ENCODE measurements at places on chromosomes 7 and 10. TPM values are rescaled to one million over a fixed set of nuclear protein-coding genes. Genes with fewer than 3 reads are reported as not detected.

Gene CDK14
- polyA plus RNA-seq, result 0.05 TPM

Gene AKR1C4
- not detected for polyA plus RNA-seq

Gene PTPRZ1
- not detected for polyA plus RNA-seq

Gene NUP205
- polyA plus RNA-seq, result 23.9 TPM

Gene TRA2A
- 37.1 TPM for polyA plus RNA-seq

Gene ZPBP
- polyA plus RNA-seq, result not detected

Gene CFTR
- polyA plus RNA-seq, result not detected

Gene WDR86
- 10.4 TPM for polyA plus RNA-seq

Gene TAS2R41
- not detected for polyA plus RNA-seq

Gene CYP26C1
- polyA plus RNA-seq, result not detected

Gene TTYH3
- polyA plus RNA-seq, result 2.1 TPM

Gene GNAT3
- polyA plus RNA-seq, result not detected

Gene DNAJC12
- not detected for polyA plus RNA-seq
